ENCODE measurements at places on chromosomes 11 and 22.

DNA sequence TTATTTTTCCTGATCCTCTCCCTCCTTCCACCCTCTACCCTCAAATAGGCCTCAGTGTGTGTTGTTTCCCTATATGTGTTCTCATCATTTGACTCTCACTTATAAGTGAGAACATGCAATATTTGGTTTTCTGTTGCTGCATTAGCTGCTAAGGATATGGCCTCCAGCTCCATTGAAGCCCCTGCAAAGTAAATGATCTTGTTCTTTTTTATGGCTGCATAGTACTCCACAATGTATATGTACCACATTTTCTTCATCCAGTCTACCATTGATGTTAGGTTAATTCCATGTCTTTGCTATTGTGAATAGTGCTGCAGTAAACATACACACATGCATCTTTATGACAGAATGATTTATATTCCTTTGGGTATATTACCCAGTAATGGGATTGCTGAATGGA is 13.3 kb upstream of the RASSF10 start:
- DNase-seq: no peak

- no peak for DNase-seq
Measured at GRCh38 chr22:43891360-43892182, at the start of gene PNPLA5. PNPLA5 (minus strand) TSS chr22:43892013; CDS start chr22:43891880, 133 bp downstream.

DNA sequence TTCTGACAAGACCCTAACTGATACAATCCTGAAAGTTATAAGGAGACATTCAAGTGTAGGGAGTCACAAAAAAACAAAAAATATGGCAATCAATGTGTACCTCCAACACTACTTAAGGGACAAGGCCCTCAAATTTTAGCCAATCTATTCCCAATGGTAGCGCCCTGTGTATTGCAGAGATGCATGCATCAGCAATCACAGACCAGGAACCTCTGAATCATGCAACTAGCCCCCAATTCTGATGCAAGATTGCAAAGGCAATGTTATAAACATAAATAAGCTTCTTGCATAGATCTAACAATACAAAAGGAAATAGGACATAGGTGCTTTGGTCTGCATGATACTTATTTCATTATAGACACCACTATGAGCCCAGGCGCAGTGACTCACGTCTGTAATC is 29.7 kb upstream of the SIK2 start:
- DNase-seq: no peak

GRCh38 chr11:83011333-83012167 is 60.1 kb downstream of the RAB30 start:
- peak; percentile 67 for DNase-seq

- no peak for DNase-seq
Measured at GRCh38 chr22:33271390-33272161, 213.4 kb upstream of the SYN3 start.

Measured in foreskin melanocyte (primary cell).